ENCODE measurements at places on chromosomes 4 and X.

DNA sequence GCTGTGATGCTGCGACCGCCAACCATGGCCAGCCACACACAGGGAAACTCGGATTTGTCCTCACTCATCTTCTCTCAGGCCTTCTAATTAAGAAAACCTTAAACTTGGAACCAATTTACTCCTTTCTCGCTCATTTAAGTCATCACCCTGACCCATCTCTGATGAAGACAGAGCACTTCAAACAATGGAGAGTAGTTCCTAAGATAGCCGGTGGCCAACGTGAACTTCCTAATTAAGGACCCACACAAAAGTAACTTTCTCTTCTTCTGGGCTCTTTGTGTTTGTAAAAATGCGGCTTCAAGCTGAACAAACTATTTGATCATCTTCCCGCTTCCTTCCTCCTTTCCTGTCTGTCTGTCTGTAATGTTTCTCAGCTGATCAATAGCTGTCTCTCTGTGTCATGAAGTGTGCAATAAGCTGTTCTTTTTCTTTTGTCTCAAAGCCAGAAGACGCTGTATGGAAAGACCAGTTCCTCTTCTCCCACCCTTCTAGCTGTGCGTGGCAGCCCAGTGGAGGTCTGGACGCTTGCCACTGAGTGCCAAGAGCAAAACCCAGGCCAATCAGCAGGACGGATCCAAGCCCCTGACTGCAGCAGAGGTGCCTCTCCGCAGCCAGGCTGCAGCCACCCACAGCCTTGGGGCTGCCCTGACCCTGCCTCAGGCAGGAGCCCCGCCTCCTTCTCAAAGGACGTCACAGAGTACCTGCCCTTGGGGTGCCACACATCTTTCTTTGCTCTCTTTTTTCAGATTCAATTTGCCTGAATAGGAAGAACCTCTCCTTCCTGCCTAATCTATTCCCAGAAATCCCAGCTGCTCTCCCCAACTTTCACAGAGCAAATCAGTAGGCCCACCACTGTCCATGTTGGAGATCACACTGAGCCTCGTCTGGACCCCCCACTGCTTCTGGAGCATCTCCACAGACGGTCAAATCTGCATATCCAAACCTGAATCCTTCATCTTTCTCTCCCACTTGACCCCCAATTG lies 59.3 kb downstream of the MAML3 start:
- peak; percentile 54 for DNase-seq

DNA sequence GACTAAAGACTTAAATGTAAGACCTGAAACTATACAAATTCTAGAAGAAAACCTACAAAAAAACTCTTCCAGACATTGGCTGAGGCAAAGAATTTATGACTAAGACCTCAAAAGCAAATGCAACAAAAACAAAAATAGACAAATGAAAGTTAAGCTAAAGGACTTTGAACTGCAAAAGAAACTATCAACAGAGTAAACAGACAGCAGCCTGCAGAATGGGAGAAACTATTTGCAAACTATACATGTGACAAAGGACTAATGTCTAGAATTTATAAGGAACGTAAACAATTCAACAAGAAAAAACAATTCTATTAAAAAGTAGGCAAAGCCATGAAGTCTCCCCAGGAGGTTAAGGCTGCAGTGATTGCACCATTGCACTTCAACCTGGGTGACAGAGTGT lies 9.1 kb downstream of the FAM47E start:
- DNase-seq: no peak

DNA sequence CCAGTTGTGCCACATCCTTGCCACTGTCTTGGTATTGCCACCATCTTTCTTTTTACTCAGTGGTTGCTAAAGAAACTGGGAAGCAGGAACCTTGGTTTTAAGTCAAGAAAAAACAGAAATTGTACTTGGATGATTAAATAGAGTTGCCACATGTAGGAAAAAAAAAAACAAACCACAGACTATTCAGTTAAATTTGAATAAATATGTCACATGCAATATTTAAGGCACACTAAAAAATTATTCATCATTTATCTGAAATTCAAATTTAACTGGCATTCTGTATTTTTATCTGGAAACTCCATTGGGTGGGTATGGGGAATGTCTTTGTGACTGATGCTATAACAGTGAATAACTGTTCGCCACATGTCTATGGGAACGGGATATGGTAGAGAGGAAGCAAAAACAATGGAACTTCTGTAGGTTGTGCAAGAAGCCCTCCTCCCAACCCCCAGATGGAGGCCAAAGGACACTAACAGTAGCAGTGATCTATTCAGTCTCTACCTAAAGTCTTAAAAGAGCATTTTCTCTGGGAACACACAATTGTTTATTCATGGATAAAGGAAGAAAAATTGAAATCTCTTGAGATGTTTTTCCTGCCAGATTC lies 57.0 kb upstream of the PLAC8 start:
- no peak for DNase-seq

DNA sequence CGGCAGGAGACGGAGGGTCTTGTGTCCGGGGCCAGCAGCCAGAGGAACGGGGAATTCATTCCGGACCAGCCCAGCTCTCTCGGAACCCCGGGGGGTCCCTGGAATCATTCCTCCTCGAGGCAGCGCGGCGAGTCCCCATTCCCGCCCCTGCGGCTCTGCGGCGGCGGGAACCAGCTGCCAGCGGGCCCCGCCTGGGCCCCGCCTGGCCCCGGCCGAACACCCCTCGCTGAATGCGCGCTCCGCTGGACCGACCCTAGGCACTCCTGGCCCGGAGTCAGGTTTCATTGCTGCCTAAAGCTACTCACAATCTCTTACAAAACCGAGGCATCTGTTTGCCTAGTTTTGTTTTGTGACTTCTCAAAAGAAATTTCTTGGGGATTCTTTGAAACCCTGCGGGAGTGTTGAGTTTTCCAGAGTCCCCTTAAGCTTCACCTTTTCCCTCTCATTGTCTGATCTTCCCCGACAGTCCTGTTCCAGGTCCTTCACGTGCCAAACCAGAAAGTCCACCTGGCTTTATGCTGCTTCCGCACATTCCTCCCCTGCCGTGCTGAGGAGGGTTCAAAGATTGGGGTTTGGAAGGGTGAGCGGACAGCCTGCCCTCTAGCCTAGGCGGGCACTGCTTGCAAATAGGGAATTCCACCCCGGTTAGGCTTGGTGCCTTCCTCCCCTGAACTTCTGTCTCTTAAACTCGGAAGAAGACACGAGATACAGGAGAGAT lies 789 bp downstream of the ARHGAP10 start:
- peak; percentile 51 for DNase-seq

DNA sequence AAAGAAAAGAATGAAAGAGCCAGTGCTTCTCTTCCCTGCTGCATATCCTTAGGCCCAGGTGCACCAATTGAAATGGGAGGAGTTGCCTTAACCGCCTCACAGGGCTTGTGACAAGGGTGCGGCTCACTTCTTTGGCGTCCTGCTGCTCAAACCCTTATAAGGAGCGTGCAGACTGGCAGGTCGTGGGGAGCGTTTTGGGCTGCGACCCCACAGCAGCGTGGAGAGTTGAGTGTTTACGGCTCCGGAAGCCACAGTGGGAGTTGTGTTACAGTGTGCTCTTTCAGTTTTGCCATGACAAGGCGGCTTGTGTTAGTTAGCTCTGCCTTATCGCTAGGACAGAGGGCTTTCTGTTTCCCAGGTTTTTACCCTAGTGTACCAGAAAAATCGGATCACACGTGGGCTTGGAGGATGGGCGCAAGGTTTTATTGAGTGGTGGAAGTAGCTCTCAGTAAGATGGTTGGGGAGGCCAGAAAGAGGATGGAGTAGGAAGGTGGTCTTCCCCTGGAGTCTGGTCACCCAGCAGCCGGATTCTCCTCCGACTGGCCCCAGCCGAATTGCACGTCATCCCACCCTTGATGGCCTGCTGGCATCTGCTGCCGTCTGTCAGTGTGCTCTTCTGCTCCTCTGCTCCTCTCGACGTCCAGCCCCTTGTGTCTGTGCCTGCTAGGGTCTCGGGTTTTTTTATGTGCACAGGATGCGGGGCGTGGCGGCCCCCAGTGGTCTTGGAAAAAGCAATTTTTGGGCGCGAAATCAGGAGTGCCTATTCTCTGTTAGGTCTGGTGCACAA lies 718.9 kb downstream of the ARAP2 start:
- DNase-seq: no peak

DNA sequence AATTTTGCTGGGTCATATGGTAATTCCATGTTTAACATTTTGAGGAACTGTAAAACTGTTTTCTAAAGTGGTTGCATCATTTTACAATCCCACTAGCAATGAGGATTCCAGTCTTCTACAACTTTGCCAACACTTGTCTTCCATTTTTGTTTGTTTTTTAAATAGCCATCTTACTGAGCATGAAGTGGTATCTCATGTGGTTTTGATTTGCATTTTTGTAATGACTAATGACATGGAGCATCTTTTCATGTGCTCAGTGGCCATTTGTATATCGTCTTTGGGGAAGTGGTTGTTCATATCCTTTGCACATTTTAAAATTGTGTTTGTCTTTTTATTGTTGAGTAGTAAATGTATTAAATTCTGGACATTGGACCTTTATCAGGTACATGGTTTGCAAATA lies 94.7 kb downstream of the TMEM131L start:
- DNase-seq: no peak

GRCh38 chr4:182144626-182145333 lies 98.4 kb upstream of the TENM3 start:
- DNase-seq: no peak

DNA sequence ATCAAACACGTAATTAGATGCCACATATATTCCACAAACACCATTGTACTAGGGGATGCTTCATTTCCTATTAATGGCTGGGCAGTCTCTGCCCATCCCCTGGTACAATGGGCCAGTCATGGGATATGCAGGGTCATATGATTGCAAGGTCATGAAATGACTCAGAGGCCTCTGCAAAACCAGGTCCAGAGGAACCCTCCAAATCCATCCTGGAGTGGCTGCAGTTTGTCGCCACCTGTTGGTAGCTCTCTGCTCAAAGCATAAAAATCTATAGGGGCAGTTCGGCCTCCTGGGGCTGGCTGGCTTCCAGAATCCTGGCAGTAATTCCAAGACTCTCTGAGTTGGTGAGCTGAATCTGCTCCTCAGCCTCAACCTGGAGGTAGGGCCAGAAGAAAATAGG lies 22.9 kb upstream of the PUDP start:
- no peak for DNase-seq

DNA sequence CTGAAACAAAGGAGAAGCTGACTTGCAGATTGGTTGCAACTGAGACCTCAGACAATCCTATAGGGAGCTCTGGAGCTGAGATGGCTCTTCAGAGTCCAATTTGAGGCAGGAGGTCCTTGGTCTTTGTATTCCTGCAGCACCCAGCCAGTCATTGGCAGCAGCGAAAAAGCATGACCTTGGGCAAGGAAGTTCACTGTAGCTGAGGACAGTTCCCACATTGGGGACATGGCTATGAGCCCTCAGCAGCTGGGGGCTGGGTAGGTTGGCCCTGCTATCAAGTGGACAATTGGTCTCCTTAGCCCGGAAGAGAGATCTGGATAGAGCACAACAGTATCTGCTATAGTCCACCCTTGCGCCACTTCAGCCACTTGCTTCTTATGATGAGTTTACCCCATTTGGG lies 56.9 kb upstream of the ATP6AP2 start:
- DNase-seq: no peak

GRCh38 chr4:39770471-39770870 lies 72.5 kb downstream of the UBE2K start:
- DNase-seq: no peak

DNA sequence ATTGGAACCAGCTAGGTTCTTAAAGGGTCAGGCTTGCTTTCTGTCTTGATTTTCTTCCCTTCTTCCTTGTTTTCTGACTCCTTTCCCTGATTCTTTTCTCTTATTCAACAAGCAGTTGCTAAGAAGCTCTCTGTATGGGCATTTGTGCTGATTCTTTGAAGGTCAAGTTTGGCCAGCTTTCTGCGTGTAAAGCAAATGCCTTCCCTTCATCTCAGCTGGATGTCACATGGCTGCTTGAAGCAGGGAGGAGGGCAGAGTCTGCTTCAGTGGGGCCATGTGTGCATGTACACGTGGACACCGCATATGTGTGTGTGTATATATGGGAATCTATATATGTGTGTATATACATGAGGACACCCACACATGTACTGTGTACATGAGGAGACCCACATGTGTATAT lies 139.9 kb upstream of the ATP6AP2 start:
- DNase-seq: no peak

- DNase-seq: no peak
Measured at GRCh38 chrX:143340190-143340589, 177.1 kb downstream of the SPANXN3 start.

GRCh38 chrX:77160301-77160700 lies 286.9 kb upstream of the FGF16 start:
- no peak for DNase-seq

GRCh38 chrX:53287493-53288138 lies 6.2 kb upstream of the IQSEC2 start:
- DNase-seq: peak; percentile 37

- DNase-seq: no peak
Measured at GRCh38 chrX:11346121-11346682, 53.0 kb downstream of the AMELX start.

GRCh38 chr4:124977045-124977444 lies 264.5 kb upstream of the ANKRD50 start:
- no peak for DNase-seq

- no peak for DNase-seq
Measured at GRCh38 chr4:102843938-102844337, 16.6 kb upstream of the UBE2D3 start.
